ENCODE measurements at places on chromosomes 4 and X.

DNA sequence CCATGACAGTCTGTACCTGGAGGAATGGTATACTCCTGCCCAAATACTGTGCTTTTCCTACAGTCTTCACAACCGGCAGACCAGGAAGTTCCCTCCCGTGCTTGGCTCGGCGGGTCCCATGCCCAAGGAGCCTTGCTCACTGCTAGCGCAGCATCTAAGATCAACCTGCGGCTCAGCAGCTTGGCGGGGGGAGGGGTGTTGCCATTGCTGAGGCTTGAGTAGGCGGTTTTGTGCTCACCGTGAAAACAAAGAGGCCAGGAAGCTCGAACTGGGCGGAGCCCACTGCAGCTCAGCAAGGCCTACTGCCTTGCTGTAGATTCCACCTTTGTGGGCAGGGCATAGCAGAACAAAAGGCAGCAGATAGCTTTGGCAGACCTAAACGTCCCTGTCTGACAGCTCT is 152.7 kb downstream of the TEX11 start:
- DNase-seq = no peak

DNA sequence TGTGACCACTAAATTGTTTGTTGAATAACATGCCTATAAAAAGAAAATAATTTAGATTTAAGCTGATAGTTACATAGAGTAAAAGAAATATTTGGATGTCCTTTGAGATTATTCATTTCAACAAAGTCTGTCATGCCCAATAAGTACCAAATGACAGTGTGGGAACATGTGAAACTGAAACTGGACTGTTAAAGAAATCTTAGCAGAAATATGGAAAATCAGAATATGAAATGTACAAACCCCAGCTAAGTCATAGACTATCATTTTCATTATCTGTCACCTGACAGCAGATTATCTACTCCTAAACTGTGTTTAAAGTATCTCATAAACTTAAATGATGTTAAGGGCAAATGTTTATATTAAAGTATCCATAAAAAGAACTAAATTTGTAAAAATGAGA is 437.8 kb upstream of the FAM241A start:
- no peak for DNase-seq

GRCh38 chrX:124240422-124240821 is 92.0 kb upstream of the TEX13D start:
- DNase-seq = no peak

DNA sequence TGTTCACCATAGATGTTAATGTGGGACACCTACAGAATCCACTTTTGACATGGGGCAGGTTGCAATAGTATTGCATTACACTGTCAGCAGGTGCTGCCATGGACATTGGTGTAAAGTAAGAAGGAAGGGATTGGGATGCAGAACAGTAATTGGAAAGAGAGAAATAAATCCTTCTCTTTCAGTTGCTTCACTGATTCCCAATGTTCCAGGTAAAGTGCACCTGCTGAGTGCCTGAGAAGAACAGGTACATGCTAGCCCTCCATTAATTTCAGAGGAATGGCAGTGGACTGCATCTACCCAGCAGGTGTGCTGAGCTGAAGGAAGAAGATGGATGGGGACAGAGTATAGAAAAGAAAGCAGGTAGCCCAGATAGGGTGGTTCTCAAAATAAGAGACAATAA is 248.5 kb downstream of the TENM3 start:
- no peak for DNase-seq

DNA sequence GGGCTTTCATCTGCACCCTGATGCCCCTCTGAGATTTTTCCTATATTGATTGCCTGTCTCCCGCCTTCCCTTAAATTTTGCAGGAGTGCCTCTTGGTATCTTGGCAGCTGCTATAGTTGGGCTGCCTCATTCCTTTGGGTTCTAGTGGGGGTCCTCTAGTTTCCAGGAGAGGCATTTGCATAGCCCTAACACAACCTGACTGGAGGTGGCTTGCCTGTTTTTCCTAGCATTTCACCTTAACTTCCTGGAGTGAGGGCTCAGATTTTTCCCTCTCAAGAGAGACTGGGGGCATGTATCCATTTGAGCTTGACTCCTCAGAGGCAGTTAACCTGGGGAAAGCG is 46.0 kb downstream of the UGT2A3 start:
- DNase-seq = no peak

DNA sequence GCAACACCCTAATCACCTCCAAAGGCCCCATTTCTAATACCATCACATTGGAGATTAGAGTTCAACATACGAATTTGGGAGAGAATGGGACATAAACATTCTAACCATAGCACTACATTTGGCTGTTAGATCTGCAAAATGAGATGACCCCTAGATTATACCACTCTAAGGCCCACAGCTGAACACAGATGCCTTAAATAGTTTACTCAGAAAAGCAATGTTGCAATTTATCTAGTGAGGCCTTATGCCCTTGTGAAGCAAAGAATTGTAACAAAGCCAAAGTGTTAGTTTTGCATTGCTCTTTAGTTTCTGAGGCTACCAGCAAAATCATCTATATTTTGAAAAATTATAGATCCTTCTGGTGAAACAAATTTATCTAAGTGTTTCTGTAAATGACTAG is 31.6 kb upstream of the ARHGEF6 start:
- no peak for DNase-seq

- DNase-seq = no peak
These were observed 675.4 kb downstream of the RAPGEF2 start for GRCh38 chr4:159778298-159778697.

- no peak for DNase-seq
These were observed 2184.4 kb upstream of the TENM3 start for GRCh38 chr4:180058691-180059215.

- no peak for DNase-seq
These were observed 11.0 kb upstream of the CLDN24 start for GRCh38 chr4:183333202-183333601.

Measured in hematopoietic multipotent progenitor cell treated with erythropoietin and hydrocortisone succinate and interleukin-3 and kit ligand, for 17 days (in vitro differentiated cells).